ENCODE measurements at places on chromosomes 1 and 21.

- no peak for DNase-seq
Measured at GRCh38 chr1:191953526-191953925, 204.7 kb upstream of the RGS18 start.

- DNase-seq: peak; percentile 24
Measured at GRCh38 chr1:33130297-33130696, 49.3 kb downstream of the AZIN2 start.

- no peak for DNase-seq
Measured at GRCh38 chr1:46203738-46204405, 738 bp downstream of the LURAP1 start.

- DNase-seq: no peak
Measured at GRCh38 chr1:75836528-75837100, 39.9 kb downstream of the MSH4 start.

DNA sequence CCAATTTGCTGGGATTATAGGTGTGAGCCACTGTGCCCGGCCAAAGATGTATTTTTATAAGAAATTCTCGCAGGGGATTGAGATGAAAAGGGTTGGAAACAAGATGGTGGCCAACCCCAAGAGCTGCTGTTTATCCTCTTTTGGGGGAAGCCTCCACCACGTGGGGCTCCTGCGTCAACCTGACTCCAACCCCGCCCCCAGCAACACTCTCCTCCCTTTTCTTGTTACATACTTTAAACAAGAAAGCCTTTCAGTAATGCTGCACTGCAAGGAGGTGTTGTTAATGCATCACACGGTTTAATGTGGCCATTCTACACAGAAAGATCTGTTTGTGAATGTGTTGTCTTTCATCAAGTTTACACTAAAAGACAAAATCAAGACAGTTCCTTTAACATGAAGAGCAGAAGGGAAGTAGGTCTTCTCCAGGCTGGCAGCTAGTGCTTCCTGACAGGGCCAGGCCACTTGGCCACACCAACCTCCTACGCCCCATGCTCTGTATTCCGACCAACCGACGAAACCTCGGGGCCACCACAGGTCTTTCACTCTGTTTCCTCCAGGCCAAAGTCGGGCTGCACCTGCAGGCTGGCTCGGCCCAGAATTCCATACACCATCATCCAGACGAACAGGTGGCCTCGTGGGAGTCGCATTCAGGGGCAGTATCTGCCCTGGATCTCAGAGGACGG, 25.9 kb downstream of the C2CD2 start:
- DNase-seq: no peak

GRCh38 chr1:230141021-230141648, 74.1 kb downstream of the GALNT2 start:
- no peak for DNase-seq

DNA sequence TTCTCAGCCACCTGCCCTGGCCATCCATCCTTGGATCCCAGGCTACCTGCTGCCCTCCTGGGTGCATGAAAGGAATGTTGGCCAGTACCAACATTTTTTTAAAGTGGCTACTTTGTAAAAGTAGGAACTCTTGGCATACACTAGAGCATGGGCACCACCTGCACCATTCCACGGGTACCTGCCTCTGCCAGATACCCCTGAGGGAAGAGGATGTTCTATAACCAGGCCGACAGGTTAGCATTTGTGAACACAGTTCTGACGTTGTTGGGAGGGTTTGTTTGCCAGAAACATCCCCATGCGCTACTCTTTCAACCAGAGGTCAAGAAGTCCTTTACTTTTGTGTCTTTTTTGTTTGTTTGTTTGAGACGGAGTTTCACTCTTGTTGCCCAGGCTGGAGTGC, 43.0 kb downstream of the EVA1C start:
- DNase-seq: no peak

DNA sequence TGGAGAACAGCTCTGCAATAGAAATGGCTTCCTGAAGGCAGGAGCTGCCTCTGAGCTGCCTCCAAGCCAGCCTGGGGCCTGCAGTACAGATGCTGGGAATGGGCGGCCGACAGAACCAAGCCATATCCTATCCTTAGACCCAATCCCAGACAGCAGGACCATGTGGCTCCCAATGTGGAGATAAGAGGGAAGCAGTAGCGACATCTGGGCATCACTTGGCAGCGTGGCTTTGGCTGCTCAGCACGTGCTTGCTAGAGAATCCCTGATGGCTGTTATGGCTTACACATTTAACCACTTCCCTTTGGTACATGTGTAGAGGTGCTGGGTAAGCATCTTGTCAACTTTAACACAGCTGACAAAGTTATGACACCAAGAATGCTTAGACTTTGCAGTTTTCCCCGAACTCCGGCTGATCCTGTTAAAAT, 87.7 kb downstream of the MAN1C1 start:
- no peak for DNase-seq

DNA sequence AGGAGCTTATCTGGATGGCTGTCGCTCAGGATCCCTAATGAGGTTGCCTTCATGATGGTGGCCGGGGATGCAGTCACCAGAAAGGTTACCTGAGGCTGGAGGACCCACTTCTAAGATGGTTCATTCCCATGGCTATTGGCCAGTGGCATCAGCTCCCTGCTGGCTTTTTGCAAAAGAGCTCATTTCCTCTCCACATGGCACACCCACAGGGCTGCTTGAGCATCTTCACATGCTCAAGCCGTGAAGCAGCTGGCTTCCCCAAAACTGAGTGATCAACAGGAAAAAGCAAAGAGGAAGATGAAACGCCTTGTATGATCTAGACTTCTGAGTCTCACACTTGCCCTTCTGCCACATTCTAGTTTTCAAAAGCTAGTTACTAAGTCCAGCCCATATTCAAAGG, 124.6 kb upstream of the CXADR start:
- DNase-seq: no peak

GRCh38 chr1:27233667-27234048, 774 bp upstream of the WDTC1 start:
- no peak for DNase-seq
